ENCODE measurements at places on chromosomes 1 and 21.

DNA sequence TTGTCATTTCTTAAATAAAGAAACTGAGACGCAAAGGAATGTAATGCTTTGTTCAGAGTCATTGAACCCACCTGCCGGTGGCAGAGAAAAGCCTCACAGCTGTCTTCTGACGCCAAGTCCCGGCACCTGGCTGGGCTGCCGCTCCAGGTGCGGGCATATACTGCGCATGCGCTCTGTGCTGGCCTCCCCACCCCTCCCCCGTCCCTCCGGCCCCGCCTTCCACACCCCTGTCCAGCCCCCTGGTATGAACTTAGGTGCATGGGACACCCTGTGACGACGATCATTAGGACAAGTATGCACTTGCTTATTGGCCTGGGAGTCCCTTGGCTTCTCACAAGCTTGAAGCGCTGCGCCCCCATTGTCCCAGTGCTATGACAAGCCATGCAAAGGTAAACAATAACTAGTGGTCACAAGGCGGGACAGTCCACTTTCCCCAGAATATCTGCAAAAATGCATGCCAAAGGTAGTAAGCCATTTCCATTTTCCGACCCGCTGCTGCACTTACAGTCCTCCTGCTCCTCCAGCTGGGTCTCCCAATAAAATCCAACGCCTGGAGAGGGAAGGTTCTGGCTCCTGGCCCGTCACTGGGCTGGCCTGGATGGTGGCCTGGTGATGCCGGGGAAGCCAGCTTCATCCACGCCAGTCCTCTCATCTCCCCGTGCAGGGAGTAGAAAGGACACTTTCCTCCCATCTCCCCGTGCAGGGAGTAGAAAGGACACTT is 100.4 kb downstream of the PSMG1 start:
- no peak for DNase-seq

DNA sequence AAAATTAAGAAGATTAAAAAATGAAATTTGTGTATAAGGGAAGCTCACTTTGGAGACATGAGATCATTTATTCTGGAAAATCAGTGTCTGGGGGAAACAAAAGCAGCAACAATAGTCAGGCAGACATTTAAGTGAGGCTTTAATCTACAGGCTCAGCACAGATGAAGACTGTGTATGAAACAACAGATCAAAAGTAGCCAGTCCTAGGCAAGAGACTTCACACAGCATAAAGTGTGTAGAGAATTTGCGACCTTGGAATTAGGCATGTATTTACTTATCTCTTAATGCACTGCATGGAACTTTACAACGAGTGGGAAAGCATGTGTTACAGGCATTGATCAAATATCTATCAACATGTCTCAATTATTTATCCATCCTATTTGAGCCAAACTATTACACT is 1099.9 kb downstream of the PLA2G4A start:
- no peak for DNase-seq

DNA sequence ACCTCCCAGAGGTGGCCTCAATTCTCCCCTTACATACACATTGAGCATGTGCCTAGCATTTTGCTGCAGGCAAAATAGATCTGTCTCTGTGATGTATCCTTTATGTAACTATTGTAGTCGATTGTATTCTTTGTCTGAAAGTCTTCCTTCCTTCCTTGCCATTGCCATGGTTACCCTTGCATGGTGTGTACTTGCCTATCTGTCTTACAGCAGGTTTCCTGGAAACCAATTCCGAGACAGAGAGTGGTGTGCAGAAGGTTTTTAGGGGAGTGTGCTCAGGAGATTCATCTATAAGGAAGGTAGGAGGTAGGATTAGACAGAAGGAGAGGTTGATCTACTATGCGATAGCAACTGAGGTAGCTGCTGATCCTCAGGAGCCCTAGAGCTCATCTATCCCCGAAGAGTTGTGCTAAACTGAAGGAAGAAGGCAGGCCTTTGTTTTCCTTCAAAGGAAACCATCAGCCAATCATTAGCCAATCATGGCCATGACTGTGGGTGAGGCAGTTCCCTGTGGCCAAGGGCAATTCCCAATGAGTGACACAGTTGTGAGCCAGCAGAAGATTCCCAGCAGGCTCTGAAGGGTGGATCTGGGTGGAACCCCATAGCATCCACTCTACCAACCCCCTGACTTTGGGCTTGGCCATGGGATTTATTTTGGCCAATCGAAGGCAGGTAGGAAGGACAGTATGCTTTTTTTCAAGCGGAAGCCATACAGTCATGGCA is 15.0 kb downstream of the CITED4 start:
- DNase-seq, result no peak

- DNase-seq, result no peak
These were observed 104.5 kb upstream of the HNRNPU start for GRCh38 chr1:244968881-244969280.

DNA sequence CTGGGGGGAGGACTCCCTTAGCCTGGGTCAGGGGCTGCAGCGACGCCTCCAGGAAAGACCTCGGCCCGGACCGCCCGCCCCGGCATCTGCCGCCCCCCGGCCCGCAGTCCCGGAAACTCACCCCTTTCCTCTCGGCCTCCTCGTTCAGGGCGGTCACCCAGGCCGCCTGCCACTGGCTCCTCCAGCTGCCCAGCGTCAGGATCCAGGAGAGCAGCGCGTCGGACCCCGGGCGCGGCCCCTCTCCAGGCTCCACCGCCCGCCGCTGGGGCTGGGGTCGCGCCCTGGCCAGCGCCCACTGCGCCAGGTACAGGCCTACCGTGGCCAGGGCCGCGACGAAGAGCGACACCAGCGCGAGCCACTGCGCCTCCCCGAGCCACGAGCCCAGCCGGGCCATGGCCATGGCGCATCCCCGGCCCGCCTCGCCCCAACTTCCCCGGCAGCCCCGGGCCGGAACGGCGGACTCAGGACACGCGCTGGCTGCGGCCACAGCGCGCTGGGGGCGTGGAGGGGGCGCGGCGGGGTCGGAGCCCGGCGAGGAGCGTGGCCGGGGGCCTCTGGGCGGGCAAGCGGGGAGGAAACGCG is 478 bp downstream of the C2CD2 start:
- DNase-seq, result peak; percentile 63

DNA sequence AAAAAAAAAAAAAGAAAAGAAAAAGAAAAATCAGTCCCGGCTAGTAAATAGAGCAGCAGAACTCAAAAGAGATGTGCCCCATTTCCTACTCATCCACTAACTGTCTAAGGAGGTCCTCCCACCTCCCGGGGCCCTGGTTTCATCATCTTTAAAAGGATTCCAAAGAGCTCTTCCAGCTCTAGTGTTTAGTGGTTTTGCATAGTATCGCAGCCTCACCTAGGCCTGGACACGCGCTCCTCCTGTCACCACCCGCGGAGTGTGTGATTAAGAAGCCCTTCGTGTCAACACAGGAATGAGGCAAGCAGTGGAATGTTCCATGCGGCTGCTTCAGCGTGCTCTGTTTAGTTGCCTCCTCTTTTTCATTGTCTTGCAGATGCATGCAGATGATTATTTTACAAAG is 49.0 kb downstream of the LBR start:
- DNase-seq, result no peak

GRCh38 chr21:36756527-36756926 is 57.6 kb downstream of the SIM2 start:
- no peak for DNase-seq
